EL (cell line): ENCODE measurements at places on chromosomes 6 and 20.

DNA sequence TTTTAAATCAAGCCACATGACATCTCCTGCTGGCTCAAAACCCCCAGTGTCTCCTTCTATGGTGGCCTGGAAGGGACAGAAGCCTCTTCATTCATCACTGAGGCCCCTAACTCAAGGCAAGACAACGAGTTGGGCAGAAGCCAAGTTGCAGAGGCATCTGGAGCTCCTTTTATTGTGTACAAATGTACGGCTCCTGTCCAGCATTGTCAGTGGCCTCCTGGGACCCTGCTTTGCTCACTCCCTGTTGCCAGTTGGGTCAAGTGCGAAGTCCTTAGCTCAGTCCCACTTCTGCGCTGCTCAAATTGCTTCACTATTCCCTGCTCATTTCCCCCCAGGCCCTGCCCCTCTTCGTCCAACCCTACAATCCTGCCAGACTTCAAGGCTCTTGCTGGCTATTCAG lies 181.2 kb upstream of the PMEPA1 start:
- no peak for DNase-seq

DNA sequence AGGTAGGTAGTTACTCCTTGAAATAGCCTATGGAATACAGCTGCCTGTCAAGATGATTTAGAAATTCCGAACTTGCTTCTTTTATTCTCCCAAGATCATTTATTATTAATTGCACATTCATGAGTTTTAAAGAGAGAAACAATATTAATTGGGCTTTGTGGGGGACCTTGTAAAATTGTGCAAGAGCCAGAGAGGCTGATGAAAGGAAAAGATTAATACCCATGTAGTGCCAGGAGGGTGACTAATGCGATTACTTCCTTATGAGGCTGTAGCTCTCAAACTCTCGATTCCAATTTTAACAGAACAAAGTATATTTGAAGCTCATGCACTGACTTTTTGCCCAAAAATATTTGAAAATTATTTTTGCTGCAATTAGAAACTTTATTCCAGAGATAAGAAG lies 423.8 kb upstream of the ID4 start:
- peak; percentile 66 for DNase-seq

GRCh38 chr6:10363911-10364310 lies 51.0 kb downstream of the TFAP2A start:
- no peak for DNase-seq

- no peak for DNase-seq
Measured at GRCh38 chr6:158737082-158737709, 82.0 kb downstream of the EZR start.

- DNase-seq: peak; percentile 54
Measured at GRCh38 chr6:147675281-147675680, 166.8 kb downstream of the SAMD5 start.

DNA sequence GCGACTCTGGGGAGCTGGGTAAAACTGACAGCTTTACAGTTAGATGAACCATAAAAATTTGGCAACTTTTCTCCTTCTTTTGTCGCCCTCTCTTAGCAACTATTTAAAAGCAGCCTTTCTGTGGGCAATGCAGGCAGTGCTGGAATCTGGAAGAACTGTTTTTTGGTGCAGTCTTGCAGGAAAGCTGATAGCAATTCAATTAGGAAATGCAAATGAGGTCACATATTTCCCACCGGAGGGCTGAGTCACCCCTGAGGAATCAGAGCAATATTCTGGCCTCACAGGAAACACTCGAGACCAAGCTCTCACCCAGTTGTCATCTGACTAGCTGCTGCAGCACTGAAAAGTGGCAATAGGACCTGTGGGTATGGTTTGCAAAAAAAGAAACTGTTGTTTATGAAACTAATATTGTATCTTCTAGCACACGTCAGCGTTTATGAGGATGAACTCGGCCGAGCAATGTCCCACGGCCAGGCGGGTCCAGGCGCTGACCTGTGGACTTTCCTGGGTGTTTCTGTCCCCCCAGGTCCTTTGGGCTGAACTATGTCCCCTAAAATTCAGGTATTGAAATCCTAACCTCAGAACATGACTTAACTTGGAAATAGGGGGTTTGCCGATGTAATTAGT lies 312.3 kb downstream of the TAF4 start:
- peak; percentile 54 for DNase-seq

- DNase-seq: no peak
Measured at GRCh38 chr20:63017826-63018411, 11.2 kb upstream of the BHLHE23 start.

- DNase-seq: peak; percentile 81
Measured at GRCh38 chr6:14673201-14673600, 555.6 kb downstream of the CD83 start.

DNA sequence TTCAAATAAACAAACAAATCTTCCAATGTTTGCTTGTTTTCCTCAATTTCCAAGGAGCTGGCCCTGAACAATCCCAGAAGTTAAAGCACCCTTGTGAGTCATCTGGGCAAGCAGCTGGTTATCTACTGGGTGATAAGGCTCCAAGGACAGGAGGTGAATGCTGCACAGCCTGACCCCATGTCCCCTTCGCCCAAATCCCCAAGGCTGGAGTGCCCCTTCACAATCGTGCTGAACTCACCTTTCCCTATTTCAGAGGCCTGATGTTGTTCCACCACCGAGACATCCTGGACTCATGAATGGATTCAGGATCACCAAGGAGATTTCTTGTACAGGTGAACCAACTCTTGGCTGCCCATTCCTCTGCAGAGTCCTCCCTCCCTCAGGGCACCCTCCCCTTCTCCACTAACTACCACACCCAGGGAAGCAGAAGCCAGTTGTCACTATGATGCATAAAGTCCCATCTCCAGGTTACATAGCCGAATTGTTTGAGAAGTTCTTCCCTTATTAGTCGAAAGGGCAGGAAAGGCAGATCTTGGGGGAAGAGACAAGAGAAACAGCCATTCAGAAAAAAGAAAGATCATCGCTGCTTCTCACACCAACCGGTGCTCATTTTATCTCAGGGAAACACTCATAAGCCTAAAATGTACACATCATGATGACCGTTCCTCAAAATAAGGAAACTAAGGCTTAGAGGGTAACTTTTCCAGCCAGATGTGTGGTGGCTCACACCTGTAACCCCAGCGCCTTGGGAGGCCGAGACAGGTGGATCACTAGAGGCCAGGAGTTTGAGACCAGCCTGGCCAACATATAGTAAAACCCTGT lies 138.8 kb upstream of the RREB1 start:
- no peak for DNase-seq

GRCh38 chr6:135141728-135142127 lies 39.4 kb upstream of the MYB start:
- DNase-seq: no peak
